Germinal center (tissue), 1 donor: ENCODE measurements at places on chromosomes 16 and 17.

DNA sequence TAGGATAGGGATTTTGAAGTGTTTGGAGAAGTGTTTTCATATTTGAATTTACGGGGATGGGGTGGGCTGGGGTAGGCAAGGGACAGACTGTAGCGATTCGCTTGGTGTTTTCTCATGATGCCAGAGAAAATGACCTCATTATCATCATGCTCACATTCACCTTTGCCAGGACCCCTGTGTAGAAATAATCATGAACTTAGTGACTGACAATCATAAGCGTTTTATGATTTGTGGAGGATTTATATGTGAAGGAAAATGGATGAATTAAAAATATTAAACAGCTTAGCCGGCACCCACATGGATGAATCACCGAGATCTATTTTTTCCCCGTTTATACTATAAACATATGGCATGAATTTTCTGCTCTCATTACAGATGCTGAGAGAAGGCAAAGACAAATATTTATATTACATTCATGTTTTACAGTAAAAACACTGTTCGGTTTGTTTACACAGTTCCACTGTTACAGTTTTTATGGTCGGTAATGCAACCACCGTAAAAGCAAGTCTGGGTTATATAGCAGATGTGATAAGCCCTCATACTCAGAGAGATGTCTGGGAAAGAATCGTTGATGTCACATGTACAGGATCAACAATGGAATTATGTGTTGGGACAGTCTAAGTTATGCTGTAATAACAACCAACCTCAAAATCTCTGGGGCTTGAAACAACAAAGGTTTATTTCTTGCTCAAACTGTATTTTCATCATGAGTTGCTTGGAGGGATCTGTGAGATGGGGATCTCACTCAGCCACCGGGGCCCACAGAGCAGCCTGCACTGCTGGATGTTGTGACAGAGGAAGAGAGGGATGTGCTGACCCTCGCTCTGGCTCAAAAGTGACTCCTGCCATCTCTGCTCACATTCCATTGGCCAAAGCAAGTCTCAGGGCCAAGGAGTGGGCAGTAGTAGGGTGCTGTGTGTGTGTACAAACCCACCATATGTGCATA, 85.1 kb downstream of the WWOX start:
- no peak for DNase-seq

DNA sequence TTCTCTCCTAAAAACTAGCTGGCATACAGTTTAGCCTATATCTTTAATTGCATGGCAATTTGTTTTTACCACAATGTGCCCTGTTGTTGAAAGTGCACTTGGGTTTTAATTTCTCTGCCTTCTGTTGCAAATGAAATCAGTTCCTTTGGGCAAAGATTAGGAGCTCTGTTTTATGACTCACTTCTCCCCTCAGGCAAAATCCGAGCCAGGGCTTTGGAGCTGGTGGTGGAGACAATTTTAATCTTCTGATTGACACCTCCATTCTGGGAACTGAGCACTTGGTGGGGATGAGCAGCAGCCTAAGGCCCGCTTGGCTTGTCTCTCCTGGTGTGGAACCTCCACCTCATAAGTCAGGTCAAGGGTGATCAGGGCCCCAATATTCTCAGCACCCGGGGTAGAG, 13.3 kb upstream of the MYH8 start:
- DNase-seq, result no peak

DNA sequence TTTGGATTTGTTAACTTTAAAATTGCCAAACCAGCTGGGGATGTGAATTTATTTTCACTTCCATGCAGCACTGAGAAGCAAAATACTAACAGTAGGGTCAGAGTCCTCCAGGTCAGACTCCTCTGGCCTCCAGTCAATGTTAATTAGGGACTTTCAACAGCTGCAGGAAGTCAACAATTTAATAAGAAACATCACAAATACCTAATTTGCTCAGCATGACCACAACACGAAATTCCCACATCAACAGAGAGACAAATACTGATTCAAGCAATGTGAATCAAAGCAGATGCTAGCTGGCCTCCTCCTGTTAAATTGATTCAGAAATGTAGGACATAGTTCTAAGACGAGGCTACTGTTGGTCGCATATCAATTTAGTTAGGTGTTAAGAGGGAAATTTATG, 111.7 kb downstream of the ABCA8 start:
- no peak for DNase-seq

GRCh38 chr17:41446806-41447205, 6.0 kb upstream of the KRT38 start:
- no peak for DNase-seq

DNA sequence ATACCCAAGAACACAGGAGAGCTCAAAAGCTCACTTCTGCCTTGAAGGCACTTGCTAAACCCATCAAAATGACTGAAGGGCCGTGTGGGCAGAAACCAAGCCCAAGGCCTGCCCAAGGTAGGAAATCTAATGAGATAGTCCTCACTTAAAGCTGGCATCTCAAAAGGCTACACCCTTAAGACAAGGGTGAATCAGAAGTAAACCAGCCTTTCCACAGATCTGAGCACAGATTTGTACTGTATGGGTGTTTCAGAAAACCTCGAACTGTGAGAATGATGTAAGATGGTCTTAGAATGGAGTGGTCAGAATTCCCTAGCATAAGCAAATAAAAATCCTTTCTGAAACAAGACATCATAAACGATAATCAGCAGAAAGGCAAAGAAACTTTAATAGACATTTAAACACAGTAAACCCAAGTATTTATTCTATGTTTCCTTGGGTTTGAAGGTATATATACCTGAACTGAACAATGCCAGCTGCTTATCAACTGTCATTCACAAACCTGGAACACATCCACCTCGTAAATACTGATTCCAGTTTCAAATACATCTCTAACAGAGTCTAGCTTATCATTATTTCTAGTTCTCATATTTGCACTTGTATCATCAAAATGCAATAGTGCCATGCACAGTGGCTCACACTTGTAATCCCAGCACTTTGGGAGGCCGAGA, 37.8 kb downstream of the GLG1 start:
- DNase-seq, result no peak

DNA sequence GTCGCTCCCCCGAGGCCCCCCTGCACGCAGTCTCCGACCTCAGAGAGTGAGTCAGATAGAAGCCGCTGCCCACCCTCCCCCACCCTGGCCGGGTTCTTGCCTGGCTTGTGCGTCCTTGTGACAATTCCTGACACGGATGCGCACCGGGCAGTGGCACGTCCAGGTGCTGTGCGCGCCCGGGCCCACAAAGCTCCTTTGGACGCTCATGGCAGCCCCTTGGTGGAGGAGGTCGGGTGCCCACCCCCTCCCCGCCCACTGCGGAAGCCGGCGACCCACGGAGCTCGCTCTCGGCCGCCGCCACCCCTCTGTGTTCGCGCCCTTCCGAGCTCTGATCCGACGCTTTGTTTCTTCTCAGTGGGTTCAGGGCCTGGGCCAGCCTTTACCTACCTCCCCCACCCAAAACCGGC, 662 bp upstream of the TUBB3 start:
- DNase-seq, result no peak

DNA sequence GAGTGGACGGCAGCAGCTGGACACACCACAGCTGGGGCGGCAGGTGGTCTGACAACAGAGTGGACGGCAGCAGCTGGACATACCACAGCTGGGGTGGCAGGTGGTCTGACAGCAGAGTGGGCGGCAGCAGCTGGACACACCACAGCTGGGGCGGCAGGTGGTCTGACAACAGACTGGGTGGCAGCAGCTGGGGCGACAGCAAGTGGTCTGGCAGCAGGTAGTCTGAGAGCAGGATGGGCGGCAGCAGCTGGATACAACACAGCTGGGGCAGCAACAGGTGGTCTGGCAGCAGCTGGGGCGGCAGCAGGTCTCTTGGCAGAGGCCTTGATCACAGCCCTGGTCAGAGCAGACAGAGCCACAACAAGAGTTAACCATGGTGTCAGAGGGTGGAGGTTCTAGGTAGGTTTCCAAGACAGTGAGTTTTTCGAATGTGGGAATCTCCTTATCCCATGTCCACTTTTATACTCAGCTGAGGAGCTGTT, at the start of gene KRTAP4-1:
TSS of gene KRTAP4-1 (minus strand) at position 432 of the 482 bp plus-strand sequence. CDS start at position 375, 57 bp downstream.
- DNase-seq, result no peak

DNA sequence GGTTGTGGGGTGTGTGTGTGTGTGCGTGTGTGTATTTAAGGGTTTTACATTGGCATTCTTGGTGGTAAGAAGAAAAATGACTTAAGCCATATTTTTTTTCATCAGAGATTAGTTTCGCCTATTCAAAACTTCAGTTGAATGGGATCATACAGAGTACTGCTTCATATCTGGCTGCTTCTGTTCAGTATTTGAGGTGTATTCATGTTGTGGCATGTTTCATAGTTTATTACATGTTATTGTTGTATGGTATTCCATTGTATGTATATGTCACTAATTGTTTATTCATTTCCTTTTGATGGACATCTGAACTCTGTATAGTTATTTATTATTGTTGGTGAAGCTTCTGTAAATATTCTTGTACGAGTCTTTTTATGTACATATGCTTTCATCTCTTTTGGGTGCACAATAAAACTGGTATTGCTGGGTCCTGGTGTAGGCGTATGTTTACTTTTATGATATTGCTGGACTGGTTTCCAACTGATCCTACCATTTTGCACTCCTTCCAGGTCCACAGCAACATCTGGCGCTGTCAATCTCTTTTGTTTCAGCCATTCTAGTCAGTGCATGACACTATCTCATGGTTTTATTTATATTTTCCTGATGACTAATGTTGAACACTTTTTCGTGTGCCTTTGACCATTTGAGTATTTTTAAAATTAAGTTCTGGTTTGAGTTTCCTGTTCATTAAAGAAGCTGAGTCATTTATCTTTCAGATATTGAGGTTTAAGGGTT, 77.4 kb upstream of the MAF start:
- DNase-seq, result no peak

DNA sequence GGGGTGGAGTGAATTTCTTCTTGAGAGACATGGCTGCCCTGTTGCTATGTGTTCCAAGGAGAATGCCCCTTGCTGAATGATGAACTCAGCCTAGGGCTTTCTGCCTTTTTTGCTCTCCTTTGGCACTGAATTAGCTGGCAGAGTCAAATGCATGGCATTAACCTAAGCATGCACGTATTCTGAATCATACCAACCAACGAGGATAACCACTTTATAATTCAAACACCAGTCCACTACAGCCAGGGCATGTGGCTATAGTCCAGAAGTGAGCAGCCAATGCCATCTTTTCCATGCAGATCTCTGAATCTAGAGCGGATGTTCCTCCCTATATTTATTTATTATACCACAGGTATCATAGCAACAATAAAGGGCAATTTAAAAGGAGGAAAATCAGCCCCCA, 15.7 kb downstream of the TMIGD1 start:
- no peak for DNase-seq

GRCh38 chr16:88684569-88685155, 1.6 kb downstream of the SNAI3 start:
- DNase-seq, result no peak

- DNase-seq, result no peak
These were observed 28.5 kb upstream of the SLC7A5 start for GRCh38 chr16:87897521-87898505.

- DNase-seq, result no peak
These were observed 410.0 kb downstream of the MAF start for GRCh38 chr16:79190542-79190941.

DNA sequence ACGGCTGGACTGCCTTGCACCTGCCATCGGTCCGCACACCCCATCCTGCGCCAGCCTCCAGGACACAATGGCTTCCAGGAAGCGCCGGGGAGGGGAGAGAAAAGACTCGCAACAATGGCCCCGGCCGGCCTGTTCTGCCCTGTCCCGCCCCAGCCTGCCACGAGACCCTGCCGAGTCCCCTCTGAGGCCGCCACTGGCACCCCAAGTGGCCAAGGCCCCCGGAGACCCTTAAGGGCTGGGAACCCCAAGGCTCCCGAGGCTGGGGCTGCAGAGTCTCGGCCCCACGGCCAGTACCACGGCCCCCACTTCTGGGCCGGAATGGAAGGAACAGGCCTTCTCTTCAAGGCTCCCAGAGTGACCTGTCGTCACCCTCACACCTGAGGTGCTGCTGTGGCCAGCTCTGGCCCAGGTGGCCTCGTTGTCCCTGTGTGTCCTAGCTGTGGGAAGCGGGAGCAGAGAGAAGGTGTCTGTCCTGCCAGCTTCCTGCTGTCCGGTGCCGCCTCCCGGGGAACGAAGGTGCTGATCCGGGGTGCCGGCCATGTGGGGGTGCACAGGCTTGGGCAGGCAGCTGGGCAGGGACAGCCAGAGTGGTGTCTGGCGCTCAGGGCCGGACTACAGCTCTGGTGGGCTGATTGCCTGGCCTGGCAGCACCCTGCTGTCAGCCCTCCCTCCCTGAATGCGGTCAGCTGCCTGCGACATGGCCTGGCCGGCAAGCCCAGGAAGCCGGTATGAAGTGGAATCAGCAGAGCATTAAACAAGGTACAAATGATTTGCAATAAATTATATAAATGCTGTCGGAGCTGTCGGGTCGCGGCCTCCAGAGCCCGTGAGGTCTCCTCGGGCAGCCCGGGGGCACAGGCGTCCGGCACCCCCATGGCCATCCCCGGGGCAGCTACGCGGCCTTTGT, 8.2 kb upstream of the CACNA1H start:
- DNase-seq, result no peak

- no peak for DNase-seq
These were observed 347.7 kb upstream of the KIF2B start for GRCh38 chr17:53475002-53475401.
